ENCODE measurements at places on chromosomes 16 and 17.

DNA sequence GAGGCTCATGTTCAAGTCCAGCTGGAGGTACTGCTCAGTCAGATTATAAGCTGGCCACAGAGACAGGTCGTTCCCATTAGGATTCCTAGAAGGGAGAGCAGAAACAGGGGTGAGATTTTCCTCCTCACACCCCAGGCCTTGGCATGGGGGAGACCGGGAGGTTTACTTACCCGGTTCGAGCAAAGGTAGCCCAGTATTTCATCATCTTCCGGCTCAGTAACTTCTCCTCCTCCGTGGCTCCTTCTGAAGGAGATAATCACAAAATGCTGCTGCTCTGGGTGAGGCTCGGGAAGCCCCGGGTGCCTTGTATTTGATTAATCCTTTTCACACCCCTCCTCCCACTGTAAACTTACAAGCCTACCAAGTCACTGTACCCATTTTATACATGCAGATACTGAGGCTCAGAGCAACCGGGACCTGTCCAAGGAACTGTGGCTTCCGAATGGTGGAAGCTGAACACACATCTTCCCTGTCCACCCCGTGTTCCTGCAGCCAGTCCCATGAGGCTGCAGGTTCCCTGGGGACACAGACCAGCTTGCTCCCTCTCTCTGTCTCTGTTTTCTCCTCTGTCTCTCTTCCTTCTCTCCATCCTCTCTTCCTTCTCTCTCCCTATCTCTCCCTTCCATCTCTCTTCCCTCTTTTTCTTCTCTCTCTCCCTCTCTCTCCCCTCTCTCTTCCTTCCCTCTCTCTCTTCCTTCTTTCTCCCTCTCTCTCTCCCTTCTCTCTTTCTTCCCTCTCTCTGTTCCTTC, 13.9 kb upstream of the CES1 start:
- DNase-seq: no peak

DNA sequence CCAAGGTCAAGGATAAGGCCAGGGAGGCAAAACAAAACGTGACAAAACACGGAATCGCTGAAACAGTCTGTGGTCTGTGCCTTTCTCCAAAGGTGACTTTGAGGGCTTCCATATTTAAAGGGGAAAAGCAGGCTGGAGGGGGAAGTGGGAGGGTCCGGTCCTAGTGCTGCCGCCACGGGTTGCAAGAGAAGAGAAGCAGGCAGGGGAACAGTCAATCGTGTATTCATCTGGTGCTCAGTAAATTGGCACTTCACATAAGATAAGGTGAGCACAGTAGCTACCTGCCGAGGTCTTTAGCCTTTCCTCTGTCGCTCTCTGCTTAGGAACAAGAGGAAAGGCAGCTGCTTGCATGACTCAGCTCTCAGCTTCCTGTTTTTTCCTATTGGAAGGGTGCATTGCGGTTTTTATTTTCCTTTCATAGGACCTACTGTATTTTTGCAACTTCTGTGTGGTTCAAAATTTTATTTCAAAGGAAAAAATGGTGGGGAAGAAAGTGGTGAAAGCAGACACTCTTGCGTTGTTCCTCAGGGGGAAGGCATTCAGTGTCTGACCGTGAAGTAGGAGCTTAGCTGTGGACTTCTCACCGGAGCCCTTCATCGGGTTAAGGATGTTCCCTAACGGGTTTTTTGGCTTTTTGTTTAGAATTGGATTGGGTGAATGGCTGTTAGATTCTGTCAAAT, 7.1 kb upstream of the LGALS3BP start:
- peak; percentile 53 for DNase-seq

DNA sequence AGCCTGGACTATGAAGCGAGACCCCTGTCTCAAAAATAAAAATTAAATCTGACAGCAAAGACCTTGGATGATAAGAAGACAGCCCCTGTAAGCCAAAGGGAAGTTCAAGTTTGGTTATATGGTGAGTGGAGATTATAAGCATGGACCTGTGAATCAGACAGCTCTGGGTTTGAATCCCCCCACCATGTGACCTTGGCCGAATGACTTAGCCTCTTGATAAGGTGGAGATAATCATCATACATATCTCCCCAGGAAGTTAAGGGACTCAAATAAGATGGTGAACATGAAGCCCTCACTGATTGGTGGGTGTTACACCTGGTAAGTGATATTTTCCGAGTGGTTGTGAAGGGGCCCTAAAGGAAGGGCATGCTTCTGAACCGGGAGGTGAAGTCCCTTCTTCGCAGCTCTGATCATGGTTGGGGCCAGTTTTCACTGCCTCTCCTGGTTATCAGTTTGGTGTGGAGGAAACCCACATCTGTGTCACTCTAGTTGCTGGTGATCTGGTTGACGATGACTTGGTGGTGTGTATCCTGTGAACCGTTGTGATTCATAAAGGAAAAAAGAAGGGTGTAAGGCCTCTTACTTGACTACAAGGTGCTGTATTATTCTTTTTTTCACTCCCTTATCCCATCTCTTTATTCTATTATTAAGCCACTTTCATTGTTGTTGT, 61.7 kb upstream of the CLEC18A start:
- DNase-seq: no peak

- DNase-seq: no peak
Measured at GRCh38 chr16:78127130-78127529, 27.7 kb downstream of the WWOX start.

GRCh38 chr16:23996258-23996955, 160.6 kb downstream of the PRKCB start:
- no peak for DNase-seq

GRCh38 chr17:80675438-80676095, 130.9 kb downstream of the RPTOR start:
- no peak for DNase-seq

DNA sequence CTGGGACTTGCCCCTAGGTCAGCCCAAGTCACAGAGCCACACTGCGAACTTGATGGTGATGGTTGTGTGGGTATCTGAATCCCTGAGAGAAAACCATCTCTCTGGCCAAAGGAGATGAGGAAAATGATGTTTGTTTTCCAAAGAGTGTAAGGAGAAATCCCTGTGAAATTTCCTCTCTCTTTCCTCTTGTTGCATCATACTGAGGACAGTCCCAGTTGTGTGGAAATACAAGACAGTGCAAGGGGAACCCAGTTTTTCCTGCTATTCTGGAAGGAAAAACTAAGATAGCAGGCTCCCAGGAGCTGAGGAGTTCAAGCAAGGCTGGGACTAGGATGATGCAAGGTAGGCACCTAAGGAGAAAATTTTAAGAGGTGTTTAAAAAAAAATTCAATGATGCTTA, 86.8 kb upstream of the TOM1L1 start:
- DNase-seq: no peak

DNA sequence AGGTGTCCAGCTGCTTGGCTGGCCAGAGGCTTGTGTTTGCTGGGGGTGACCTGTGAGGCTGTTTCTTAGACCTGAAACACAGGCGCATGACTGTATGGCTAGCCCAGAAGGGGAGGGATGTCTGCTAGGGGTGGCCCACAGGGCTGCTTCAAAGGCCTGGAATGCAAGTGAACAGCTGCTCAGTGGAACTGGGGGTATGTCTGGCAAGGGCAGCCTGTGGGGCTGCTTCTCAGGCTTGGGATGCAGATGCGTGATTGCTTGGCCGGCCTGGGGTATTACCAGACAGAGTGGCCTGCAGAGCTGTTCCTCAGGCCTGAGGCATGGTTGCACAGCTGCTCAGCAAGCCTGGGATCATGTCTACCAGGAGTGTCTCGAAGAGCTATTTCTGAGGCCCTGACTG, 20.5 kb downstream of the TANC2 start:
- no peak for DNase-seq

GRCh38 chr16:68379472-68380347, 68.6 kb downstream of the SMPD3 start:
- DNase-seq: peak; percentile 25

- DNase-seq: peak; percentile 72
Measured at GRCh38 chr17:72118335-72119076, 2.3 kb upstream of the SOX9 start.

DNA sequence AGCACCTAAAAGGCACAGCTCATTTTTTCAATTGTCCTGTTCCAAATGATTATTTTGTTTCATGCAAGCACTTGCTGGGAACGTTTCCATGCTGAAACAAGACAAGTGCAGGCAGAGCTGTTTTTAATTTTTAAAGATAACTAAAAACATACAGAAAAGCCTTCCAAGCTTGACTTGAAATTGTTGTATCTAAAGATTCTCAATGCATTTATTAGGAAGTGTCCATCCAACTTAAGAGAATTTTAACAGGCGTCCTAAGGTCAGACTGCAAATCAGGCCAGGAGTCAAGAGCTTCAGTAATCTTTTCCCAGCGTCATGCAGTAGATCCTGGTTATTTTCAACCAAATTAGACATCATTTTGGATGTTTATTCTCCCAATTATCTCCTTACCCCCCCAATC, 702.8 kb downstream of the KCNJ2 start:
- no peak for DNase-seq

- DNase-seq: no peak
Measured at GRCh38 chr16:85239239-85239638, 127.0 kb upstream of the CIBAR2 start.

DNA sequence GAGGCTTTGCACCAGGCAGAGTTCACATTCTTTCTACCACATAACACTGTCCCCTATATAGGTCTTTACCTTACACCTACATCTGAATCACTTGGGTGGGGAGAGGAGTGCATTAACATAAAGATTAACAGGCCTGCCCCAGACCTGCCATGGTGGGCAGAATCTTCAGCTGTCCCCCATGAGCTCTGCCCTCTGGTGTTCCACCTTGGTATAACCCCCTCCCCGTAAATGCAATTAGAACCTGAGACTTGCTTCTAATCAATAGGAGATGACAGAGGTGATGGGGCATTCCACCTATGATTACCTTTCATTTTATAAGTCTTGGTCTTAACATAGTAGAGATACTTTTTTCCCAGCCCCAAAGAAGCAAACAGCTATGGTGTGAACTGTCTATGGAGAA, 20.4 kb upstream of the GRIN2A start:
- DNase-seq: no peak

- DNase-seq: no peak
Measured at GRCh38 chr16:21186326-21186691, 25.1 kb downstream of the ZP2 start.
